ENCODE measurements at places on chromosomes 12 and 14.

GRCh38 chr12:57737467-57738460, 778 bp downstream of the AGAP2 start:
- DNase-seq: no peak

DNA sequence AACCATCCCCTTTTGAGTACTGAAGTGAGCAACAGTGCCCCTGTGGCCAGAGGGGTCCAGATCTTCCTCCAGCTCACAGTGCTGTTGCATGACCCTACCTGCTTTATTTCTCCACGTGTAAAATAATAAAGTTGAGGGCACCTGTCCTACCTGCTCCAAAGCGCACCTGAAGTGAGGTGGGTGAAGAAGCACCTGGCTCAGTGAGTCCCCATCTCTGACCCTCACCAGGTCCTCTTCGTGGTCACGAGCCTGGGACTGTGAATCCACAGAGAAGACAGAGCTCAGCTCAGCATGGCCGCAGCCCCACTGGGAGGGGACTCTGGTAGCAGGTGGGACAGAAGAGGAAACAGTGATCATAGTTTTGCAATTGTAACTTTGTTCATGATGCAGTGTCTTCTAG, 976.7 kb upstream of the TMEM132C start:
- DNase-seq: no peak

DNA sequence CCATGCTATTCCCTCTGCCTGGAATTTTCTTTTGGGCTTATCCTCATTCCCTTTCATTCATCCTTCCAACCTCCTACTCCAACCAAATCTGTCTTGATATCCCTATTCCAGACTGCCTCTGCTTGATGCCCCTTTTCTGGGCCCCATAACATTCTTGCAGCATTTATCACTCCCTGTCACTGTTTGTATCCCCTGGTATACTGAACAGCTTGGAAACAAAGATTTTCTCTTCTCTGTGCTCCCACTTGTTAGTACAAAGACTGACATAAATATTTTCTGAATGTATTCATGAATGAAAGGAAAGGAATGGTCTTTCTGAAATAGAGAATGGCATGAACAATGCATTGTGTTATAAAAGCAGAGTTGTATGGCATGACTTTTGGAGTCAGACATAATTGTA, 7.5 kb downstream of the IRAK4 start:
- DNase-seq: no peak

GRCh38 chr14:30156571-30156970, 228.9 kb upstream of the PRKD1 start:
- no peak for DNase-seq

- no peak for DNase-seq
Observed at GRCh38 chr12:108653082-108653516, 19.4 kb upstream of the SELPLG start.

GRCh38 chr12:11729439-11730150, 80.1 kb downstream of the ETV6 start:
- no peak for DNase-seq

- DNase-seq: no peak
Observed at GRCh38 chr12:78566456-78566855, 298.1 kb upstream of the SYT1 start.

DNA sequence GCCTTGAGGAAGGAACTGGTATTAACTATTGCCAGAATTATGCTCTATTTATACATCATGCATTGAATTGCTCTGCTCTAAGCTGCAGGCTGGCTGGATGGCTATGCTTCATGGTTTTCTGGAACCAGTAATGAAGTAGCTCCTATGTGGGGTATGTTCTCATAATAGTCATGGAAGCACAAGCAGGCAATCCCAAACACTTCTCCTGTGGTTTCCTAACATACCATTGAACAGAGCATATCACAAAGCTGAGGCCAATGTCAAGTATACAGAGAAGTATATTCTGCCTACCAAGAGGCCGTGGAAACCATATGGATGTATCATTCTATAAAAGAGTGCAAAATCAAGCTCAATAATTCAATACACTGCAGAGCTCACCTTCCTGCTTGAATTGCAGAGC, 1752.4 kb upstream of the FLRT2 start:
- DNase-seq: no peak

- DNase-seq: no peak
Observed at GRCh38 chr12:57611827-57612710, 834 bp downstream of the ARHGEF25 start.

- no peak for DNase-seq
Observed at GRCh38 chr14:21256539-21257393, 12.5 kb downstream of the HNRNPC start.

DNA sequence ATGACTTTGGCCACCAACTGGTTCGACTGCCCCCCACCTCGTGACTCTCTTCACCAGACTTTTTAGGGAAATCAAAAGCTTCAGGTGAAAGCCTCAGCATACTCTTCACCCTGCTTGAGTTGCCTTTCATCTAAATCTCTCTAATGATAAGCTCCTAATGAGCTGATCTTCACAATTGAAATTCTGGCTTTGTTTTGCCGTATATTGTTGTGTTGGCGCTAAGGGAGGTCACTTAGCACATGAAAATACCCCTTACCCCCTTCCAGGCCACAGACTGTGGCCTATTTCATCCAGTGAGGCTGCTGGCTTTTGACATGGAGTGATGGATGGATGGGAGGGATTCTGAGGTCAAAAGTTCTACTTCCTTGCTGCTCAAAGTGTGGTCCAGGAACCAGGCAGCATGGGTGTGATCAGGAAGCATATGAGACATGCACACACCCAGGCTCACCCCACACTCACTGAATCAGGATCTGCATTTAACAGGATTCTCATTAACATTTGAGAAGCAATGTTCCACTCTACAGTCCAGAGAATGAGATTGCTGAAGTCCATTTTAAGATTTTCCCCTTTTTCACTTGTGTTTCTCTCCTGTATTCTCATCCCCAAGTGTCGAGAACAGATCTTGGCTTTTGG, 131.4 kb downstream of the DACT1 start:
- no peak for DNase-seq

- no peak for DNase-seq
Observed at GRCh38 chr12:9244894-9245293, 36.7 kb upstream of the PZP start.

DNA sequence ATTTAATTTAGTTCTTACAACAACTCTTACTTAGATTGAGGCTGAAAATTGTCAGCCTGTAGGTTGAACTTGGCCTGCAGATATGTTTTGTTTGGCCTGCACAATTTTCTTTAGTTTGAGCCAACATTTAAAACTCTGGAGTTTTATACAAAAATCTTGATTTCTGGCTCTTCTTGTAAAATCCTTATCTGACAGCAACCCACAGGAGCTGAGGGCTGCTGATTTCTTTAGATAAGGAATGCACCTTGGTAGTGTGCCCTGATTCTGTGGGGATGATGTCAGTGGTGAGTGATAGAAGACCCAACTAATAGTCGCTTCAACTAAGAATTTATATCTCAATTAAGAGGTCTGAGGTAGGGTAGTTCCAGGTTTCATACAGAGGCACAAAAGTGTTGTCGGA, 49.5 kb downstream of the SOCS2 start:
- DNase-seq: no peak

GRCh38 chr12:63085120-63085519, 65.9 kb downstream of the AVPR1A start:
- DNase-seq: no peak

DNA sequence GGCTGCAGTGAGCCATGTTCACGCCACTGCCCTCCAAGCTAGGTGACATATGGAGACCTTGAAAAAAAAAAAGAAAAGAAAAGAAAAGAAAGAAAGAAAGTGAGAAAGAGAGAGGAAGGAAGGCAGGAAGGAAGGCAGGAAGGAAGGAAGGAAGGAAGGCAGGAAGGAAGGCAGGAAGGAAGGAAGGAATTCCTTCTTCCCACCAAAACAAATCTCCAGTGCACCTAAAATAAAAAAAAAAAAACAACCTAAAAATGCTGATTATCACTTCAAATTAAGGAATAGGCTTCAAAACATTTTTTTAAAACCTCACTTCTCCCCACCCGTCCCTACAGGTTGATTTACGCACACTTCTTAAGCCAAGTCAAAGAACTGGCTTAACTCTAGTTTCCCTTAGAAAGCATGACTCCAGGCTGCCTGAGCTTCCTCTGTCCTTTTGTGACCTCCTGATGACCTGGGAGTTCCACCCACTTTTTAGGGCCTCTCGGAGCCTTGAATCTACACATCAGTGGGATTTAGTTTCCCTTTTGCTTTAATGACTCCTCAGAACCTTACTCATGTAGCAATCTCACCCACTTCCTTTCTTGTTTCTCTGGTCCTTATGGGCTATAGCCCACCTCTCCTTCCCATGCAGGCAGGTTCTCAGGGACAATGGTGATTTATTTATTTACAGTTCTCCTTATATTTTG, 18.6 kb downstream of the DUSP6 start:
- DNase-seq: no peak

GRCh38 chr12:47280543-47281300, 201.0 kb upstream of the AMIGO2 start:
- DNase-seq: no peak

GRCh38 chr14:103880348-103881267, 33.2 kb upstream of the PPP1R13B start:
- peak; percentile 87 for DNase-seq

- DNase-seq: no peak
Observed at GRCh38 chr12:113469224-113469948, 2.3 kb downstream of the LHX5 start.

- no peak for DNase-seq
Observed at GRCh38 chr12:110126557-110126956, 2.4 kb downstream of the IFT81 start.

DNA sequence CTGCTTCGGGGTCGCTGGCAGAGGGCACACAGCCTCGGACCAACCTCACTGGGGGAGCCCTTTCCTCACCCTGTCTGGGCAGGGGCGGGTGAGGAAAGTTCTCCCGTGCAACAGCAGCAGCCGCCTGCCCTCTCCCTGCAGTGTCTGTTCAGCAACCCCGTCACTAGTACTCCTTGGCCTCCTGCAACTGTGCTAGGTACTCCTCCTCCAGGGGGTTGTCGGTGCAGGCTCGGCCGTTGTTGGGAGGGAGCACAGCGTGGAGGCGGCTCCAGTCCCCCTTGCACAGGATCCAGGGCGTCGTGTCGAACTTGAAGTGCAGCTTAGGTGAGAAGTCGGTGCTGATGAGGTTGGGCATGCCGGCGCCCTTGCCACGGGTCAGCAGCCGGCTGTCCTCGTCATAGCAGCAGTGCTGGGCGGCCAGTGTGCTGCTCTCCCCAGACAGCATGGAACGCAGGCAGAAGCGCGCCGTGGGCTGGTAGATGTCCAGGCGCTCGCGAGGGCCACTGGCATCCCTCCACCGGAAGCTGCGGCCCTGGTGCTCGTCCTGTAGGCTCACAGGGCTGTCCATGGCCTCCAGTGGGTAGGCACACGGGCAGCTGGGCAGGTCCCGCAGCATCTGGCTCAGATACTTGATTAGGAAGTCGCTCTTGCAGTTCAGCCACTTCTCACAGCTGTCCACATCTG, 17.7 kb downstream of the AHSA1 start:
- DNase-seq: no peak

- no peak for DNase-seq
Observed at GRCh38 chr14:72264716-72265115, 332.5 kb downstream of the RGS6 start.

GRCh38 chr14:99510556-99511139, 29.4 kb downstream of the CCNK start:
- no peak for DNase-seq

GRCh38 chr12:82358200-82359114, at the start of the genes CCDC59 and METTL25:
Gene CCDC59, minus strand, starts transcription at chr12:82358387. Its CDS starts 11 bp downstream, at chr12:82358376.
Gene METTL25, plus strand, starts transcription at chr12:82358529. Its CDS starts 37 bp downstream, at chr12:82358566.
- peak; percentile 99 for DNase-seq

GRCh38 chr12:127311720-127312364, 955.1 kb upstream of the TMEM132C start:
- no peak for DNase-seq

- no peak for DNase-seq
Observed at GRCh38 chr12:69240631-69240995, 1.2 kb downstream of the CPSF6 start.

GRCh38 chr14:64723691-64724577, 19.7 kb downstream of the PLEKHG3 start:
- no peak for DNase-seq

- DNase-seq: no peak
Observed at GRCh38 chr12:52311285-52311648, 9.9 kb downstream of the KRT83 start.

DNA sequence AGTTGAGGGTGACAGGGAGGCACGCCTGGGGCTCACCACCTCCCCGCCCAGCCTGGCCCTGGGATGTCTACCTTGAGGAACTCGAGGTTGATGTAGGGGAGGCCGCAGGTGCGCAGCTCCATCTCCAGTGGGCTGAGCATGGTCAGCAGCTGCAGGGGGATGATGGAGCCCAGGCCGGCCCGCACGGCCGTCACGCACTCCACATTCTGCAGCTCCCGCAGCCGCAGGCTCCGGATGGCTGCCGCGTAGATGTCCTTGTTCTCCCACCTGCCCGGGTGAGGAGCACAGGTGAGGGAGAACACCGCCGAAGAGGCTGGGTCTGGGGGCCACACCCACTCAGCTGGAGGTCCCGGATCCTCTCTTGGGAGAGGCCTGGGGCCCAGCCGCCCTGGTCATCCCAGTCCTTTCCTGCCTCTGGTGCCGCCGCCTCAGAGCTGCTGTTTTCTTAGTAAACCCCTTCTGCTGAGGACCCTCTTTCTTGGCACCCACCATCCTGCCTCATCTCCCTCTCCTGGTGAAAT, 38.2 kb downstream of the TRAFD1 start:
- no peak for DNase-seq

DNA sequence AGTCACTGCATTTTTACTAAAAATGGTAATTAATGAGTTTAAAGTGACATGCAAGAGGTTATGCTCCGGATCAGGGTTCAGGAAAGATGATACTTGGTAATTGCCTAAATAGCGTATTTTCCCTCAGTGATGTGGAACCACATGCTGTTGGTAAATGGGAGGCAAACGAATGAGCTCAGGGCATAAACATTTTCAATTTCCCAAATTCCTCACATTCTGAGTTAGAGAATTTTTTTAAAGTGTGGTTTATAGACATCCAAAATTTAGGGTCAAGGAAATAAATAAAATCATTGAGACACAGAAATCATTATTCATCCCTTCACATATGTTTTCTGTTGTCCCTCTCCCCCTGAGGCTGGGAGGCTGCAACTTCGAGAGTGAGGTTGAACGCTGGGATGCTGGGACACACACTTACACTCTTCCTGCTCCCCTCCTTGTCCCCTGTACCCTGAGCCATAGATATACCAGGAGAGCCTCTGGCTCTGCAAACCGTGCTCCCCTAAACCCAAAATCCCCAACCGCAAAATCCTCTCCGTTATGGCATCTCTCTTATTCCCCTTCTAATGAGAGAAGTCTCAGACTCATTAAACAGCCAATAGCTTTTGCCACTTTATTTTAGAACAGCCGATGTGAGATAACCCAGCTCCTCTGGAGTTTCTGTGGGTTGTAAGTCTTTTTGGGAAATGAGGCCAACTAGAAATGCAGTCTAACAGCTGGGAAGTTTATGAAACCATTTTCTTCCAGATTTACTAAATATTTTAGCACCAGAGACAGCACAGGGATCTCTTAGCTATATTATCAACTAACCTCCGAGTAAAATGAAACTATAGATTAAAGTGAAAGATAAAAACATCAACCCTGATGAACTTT, 21.4 kb upstream of the ADGRD1 start:
- no peak for DNase-seq

DNA sequence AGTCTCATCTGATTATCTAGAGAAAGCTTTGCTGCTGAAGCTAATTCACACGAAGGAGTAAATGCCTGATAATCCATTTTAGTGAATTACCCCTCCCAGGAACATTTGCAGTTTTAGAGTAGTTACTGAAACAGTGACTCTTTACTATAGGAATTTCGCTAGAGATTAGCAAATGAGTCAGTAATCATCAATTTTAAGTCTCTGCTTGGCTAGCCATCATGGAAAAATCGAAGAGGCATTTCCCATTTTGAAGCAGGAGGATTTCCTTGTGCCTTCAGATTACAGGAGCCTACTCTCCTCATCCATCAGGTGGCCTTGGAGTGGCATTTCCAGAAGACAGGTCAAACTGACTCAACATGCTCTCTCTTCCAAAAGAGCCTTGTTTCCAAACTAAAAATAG, 154.5 kb downstream of the EGLN3 start:
- DNase-seq: no peak

Data from femur (tissue), 1 donor.